ENCODE measurements at places on chromosomes 2 and 18.

- no peak for DNase-seq
Measured at GRCh38 chr2:5530011-5530696, 162.0 kb upstream of the SOX11 start.

DNA sequence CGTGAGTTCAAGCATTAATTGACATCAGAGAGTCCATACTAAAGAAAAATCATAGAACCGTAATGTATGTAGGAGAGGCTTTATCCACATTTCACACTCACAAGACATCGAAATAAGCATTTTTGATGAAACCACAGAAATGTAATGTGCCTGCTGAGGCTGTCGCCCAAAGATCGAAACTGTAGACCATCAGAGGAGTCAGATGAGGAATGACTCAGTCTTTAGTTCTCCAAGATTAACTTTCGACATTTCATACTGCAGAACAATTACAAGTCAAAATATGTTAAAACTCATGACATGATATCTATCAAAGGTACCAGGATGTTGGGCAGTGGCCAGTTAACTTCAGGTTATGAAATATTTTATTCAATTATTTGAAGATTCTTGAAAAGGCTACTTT lies 79.6 kb downstream of the RAB31 start:
- DNase-seq, result no peak

- DNase-seq, result no peak
Measured at GRCh38 chr18:77106331-77106730, 26.3 kb downstream of the MBP start.

GRCh38 chr18:56770873-56771272 lies 119.7 kb downstream of the WDR7 start:
- DNase-seq, result no peak

- DNase-seq, result no peak
Measured at GRCh38 chr2:212727751-212728150, 189.1 kb upstream of the ERBB4 start.

DNA sequence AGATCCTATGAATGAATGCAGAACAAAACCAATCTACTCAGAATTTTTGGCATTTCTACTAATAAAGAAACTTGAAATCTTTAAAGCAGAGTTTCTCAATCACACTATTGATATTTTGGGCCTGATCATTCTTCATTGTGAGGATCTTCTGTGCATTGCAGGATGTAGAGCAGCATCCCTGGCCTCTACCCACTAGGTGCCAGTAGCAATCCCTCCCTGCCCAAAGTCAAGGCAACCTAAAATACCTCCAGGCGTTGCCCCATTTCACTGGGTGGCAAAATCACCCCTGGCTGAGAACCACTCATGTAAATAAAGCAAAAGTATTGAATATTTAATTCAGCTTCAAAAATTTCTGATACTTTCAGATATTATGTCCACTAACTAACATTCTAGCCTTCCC lies 213.0 kb downstream of the SP3 start:
- no peak for DNase-seq

- no peak for DNase-seq
Measured at GRCh38 chr18:38415811-38416210, 850.2 kb upstream of the CELF4 start.

DNA sequence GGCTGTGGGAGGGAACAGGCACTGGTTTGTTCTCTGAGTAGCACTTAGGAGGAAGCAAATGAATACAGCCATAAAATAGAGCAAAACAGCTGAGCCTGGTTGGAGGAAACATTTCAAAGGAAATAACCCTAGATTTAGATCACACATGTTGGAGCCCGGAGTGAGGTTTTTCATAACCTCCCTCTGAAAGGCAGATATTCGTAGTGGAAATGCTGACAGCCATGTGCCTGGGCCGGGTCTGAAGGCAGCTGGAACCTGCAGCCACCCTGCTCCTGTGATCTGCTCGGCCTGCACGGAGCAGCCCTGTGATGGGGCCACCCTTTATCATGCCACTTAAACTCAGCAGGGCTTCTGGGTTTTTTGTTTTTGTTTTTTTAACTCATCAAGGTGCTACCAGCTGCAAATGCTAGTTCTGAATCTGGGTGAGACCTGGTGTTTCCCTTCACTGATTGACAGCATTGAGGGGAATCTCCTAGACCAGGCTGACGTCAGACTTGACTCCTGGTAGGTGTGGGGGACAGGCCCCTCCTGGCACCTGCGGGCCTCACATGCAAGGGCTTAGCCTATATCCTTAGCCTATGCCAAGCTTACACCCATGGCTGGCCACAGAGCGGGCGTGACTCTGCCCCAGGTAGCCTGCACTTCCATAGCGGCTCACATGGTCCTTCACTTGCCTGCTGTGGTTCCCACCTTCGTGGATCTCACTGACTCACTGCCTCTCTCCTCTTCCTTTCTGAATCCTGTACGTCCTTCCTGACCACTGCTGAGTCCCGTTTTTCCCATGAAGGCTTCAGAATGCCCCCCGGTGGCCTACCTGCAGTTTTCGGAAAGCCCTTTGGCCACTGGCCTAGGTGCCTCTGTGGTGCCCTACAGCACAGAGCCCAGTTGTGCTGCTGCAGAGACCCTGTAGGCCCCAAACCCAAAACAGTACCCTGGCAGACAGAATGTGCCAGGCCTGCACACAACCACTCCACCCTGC lies 217.3 kb downstream of the SEPTIN10 start:
- DNase-seq, result no peak

- DNase-seq, result no peak
Measured at GRCh38 chr18:76819411-76820136, 2.8 kb upstream of the ZNF236 start.

GRCh38 chr2:182866095-182866460 lies 359 bp downstream of the FRZB start:
- DNase-seq, result no peak
